ENCODE measurements at places on chromosomes 16 and 17.

DNA sequence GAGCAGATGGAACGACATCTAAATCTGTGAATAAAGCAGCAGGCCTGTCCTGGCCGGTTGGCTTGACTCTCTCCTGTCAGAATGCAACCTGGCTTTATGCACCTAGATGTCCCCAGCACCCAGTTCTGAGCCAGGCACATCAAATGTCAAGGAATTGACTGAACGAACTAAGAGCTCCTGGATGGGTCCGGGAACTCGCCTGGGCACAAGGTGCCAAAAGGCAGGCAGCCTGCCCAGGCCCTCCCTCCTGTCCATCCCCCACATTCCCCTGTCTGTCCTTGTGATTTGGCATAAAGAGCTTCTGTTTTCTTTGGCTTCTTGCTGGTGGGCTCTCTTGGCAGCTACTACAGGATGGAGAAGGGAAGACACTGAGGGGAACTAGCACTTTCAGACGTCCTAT is 4.1 kb upstream of the RSAD1 start:
- peak; percentile 3 for DNase-seq

DNA sequence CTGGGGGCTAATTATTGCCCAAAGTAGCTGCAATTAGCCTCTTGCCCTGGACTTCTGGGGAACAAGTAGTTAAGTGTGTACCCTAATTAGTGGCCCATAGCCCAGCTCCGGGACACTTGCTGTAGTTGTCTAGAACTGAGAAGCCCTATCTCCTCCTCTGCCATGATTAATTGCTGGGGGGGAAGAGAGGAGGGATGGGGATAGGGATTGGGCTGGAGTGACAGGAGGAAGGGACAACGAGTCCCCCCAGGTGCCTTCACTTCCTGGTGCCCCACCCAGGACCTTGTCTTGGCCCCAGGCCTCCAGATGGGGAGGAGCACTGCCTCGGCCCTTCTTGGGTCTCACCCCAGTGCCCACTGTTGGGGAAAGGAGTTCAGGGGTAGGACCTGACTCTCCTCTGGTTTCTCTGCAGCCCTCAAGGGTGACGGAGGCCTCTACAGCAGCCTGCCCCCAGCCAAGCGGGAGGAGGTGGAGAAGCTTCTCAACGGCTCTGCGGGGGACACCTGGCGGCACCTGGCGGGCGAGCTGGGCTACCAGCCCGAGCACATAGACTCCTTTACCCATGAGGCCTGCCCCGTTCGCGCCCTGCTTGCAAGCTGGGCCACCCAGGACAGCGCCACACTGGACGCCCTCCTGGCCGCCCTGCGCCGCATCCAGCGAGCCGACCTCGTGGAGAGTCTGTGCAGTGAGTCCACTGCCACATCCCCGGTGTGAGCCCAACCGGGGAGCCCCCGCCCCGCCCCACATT is 17.4 kb downstream of the NGFR start:
- DNase-seq = no peak

GRCh38 chr17:27577884-27578717 is 52.9 kb upstream of the LGALS9 start:
- peak; percentile 69 for DNase-seq

DNA sequence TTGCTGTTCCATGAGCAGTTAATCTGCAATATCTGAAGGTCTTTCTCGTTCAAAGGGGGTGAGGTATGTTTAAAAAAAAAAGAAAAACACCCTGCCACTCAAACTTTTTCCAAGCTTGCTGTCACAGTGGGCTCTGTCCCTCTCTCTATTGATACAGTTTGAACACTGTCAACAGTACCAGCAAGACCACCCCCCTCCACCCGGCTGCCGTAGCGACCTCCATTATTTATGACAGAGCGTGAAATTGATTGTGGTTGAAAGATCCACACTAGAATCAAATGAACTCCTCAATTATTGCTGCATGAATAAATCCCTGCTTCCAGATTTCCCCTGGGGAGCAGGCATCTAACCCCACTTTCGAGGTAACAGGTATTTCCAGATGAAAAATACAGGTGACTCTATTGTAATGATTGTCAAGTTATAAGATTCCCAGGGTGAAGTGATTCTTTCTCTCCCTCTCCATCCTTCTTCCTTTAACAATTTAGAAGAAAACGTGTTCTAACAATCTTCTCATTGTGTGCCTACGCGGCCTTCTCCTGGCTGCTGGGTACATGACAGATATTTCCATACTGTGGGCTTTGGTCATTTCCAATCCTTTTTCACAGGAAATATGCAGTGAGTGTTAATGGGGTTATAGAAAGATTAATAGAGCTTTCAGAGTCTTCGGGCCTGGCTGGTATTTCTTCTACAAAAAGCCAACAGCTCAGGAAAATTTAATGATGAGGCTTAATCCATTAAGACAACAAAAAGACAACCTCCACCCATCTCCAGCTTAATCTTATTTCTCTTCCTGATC is 135.7 kb upstream of the C16orf82 start:
- no peak for DNase-seq

DNA sequence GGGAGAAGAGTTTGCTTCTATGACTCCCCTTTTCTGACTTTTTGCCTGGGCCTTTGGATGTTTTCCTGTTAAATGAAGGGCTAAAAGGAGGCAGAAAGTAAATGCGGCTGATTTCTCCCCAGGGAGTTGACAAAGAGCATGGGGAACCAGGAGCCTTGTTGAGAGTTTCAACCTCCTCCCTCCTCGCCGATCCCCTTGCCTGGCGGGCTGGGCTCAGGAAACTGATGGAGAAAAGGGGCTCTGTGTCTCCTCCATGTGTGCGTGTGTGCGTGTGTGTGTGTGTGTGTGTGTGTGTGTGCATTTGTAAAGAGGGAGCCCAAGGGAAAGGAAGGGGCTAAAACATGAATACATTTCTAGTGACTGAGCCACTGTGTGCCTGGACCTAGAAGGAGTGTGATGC is 94.5 kb downstream of the ZDHHC7 start:
- DNase-seq = no peak

DNA sequence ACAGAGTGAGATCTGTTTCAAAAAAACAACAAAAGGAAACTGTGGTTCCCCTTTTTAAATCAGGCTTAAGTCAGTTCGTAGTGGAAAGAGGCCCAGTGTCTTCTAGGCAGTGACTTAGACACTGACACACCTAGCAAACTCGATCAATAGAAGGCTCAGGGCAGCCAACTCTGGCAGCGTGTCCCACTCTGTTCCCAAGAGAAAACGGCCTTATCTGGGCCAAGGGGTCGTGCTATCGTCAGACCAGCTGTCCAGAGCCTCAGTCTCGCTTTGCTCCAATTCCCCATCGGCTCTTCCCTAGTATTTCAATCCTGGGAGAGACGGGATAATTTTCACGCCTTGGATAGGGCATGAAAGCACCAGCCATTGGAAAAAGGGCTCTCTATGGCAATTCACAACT is 72.9 kb downstream of the SLC5A11 start:
- no peak for DNase-seq

DNA sequence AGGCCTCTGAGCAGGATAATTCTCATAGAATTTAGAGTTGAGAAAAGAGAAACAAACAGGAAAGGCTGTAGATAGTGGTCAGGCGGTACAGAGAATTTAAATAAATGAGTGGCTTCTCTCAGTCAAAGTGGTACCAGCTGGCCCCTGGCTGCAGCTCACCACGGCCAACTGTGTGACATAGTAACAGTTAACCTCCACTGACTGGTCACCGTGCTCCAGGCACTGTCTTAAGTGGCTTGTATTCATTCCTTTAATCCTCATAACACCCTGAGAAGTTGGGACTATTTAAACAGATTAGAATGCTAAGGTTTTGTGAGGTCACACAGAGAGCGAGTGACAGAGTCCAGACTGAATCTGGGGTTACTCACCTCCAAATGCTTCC is 108.9 kb downstream of the GNAO1 start:
- DNase-seq = no peak

DNA sequence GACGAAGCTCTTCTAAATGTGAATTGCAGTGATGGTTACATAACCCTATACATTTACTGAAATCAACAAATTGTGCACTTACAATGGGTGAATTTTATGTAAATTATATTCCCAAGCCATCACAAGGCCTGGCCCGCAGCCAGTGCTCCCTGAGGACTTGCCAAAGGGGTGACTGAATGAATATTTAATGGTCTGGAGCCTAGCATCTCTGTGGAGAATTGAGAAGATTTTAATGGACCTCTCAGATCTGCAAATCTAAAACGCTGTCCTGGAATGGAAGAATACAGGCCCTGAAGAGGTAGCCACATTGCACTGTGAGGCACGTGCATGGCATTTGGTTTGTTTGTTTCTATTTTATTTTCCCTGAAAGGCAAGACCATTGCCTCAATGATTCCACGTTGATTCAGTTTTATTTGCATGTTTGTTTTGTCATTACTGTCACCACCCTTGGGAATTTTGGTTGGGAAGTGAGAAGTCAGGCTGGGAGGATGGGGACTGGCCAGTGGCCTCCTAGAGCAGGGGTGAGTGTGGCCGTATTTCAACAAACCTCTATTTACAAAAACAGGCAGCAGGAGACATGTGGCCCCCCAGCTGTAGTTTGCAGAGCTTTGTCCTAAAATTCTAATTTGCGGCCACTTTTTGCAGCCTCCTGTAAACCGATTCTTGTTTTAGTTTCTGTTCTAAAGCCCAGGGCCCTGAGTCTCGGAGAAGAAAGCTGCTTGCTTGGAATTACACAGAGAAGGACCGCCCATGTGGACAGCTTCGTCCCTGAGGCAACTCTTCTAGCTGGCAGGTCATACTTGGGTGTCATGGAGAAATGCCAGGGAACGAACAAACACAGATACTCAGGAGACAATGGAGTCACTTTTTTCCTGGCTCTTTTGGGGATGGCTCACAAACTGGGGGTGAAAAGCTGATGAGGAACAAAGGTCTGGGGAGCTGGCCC is 40.5 kb upstream of the GCSH start:
- DNase-seq = peak; percentile 41

DNA sequence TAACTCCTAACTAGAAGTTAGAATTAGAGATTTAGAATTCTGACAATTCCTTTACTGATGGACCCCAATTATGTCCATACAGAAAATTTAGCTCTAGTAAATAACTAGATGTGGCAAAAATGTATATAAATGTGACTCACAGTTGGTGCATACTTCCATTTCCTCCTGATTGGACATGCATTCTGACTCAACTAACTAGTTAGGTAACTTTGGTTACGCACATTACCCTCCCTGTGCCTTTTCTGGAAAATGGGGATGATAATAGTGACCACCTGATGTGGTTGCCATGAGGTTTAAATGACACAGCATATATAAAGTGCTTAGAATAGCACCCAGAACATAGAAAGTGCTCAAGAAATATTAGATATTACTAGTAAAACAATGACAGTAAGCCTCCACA is 550.0 kb upstream of the SALL1 start:
- DNase-seq = no peak

DNA sequence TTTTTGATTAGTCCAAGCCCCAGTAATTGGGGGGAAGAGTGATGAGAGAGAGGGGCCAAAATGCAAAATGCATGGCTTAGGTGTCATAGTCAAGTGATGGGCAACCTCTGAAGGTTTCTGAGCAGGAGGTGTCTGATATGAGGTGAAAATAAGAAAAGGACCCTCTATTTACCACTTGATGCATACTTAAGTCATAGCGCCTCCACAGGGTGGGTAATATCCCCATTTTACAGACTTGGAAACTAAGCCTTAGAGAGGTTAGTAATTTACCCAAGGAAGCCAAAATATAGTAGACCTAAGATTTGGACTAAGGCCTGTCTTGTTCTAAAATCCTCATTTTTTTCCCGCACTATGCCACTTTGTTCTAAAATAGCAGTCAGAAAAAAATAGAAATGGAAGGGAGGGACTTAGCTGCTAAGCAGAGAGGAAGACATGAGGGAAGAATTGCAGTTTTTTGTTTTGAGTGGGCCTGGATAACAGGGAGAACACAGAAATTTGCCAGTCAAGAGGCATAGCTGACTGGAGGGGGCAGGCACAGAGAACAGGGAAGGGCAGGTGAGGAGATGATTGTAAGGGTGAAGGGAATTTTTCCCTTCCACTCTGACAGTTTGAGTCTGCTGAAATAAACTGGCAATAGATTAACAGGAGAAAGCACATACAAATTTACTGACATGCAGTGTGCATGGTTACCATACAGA is 2.3 kb upstream of the GRB2 start:
- DNase-seq = no peak

GRCh38 chr17:19338031-19338990 is 24.2 kb downstream of the B9D1 start:
- DNase-seq = no peak

GRCh38 chr17:81461607-81462500 is 50.7 kb downstream of the ACTG1 start:
- DNase-seq = no peak

- no peak for DNase-seq
These were observed 22.8 kb downstream of the FAM117A start for GRCh38 chr17:49741009-49741691.

- DNase-seq = no peak
These were observed 24.7 kb upstream of the AQP8 start for GRCh38 chr16:25192096-25192495.

- no peak for DNase-seq
These were observed 119.6 kb upstream of the PMFBP1 start for GRCh38 chr16:72291531-72291981.

Data from right hindlimb (tissue), 1 donor.